ENCODE measurements at places on chromosomes 3 and 15. TPM values are rescaled to one million over a fixed set of nuclear protein-coding genes. Genes with fewer than 3 reads are reported as not detected.

GRCh38 chr15:70357453-70357852, 259.7 kb upstream of the TLE3 start:
- DNase-seq = no peak

GRCh38 chr3:159928071-159928491, 60.6 kb upstream of the IL12A start:
- DNase-seq = no peak

DNA sequence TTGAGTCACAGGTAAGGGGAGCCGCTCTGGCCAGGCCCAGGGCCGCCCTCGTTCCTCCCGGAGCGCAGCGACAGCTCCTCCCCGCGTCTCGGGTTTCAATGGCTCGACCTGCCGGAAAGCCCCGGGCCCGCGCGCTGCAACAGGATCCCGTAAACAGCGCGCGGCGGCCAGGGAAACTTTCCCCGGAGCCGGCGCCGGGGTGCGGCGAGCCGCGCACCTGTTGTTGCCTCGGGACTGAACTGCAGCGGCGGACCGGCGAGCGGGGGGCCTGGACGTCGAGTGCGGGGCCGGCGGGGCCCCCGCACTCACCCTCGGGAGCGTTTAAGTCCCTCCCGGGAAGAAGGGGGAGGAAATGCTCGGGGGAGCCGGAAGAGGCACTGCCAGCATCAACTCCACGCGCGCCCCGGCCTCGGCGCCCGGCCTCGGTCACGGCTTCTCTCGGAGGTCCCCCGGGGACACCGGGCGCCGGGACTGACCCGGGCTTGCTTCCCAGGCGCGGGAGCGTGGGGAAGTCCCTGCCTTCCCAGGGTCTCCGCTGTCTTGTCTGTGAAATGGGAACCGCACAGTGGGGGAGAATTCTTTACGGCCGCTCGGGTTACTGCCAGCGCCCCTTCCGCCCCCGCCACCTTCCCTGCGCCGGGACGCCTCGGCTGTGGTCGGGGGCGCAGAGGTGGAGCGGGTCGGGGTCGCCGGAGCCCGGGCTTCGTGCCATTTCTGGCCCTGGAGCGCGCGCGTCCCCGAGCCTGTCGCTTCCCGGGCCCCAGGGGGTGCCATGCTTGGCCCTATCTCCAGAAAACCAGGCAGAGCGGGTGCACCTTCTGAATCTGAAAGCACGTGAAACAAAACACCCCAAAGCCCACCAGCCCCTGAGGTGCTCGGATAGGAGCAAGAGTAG, 7.5 kb upstream of the PGPEP1L start:
- DNase-seq = peak; percentile 53

DNA sequence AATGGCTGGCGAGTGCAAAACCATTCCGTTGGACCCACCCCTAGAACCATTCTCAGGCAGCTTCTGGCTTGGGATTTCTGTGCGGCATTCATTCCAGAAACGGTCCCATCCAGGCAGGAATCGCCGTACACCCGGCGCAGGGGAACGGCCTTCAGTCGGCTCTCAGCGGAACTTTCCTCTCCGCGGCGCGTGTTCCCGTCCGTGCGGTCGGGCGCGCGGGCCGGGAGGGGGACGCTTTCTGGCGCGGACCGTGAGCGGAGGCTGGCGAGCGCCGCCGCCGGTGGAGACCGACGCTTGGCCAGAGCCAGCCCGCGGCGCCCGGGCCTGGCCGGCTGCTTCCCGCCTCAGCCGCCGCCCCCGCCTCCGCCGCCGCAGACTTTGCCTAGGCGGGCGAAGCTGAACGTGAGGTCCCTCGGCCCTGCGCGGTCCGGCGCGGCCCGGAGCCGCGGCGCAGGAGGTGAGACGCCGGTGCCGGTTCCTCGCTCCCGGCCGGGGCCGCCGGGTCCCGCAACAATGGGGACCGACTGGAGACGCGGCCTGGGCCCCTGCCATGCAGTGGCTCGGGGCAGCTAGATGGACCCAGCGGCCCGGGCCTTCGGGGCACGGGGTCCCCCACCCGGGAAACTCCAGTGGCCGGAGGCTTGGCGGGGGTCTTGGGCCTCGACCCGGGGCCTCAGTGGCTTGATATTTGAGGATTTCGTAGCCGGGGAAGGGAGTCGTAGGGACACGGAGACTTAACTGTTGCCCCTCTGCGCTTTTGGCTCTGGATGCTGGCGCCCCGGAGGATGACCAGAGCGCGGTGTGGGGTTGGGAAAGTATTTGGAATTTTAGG, at the start of gene RAD54L2:
Gene RAD54L2 (plus strand): TSS at position 261 of the 832 bp plus-strand sequence. CDS start 51,702 bp downstream, outside the sequence.
- DNase-seq = peak; percentile 71

DNA sequence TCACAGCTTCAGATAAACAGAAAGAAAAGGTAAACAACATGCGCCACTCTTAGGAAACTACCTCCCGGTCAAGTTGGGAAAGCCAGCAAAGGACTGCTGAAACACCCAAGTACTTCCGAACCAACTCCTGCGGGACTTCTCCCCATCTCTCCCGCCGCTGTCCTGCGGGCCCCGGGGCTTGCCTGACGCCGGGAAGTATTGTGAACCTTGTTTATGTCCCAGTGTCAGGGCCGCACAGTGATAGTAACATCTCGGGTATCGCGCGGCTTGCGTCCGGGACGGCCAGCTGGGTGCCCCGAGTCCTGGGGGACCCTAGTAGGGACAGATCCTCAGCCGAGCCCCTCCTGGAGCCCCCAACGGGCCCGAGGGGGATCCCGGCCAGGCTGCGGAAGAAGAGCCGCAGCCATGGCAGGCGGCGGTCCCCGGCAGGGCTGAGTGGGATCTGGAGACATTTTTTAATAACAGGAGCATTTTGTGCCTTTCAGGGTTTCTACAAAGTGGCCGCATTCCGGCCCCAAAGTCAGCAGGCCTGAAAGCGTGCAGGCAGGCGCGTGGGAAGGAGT, 756 bp downstream of the CLPX start:
- peak; percentile 36 for DNase-seq

- DNase-seq = no peak
Measured at GRCh38 chr3:122085673-122086072, 30.5 kb downstream of the CD86 start.

GRCh38 chr3:181534781-181535221, 176.9 kb upstream of the SOX2 start:
- DNase-seq = no peak

DNA sequence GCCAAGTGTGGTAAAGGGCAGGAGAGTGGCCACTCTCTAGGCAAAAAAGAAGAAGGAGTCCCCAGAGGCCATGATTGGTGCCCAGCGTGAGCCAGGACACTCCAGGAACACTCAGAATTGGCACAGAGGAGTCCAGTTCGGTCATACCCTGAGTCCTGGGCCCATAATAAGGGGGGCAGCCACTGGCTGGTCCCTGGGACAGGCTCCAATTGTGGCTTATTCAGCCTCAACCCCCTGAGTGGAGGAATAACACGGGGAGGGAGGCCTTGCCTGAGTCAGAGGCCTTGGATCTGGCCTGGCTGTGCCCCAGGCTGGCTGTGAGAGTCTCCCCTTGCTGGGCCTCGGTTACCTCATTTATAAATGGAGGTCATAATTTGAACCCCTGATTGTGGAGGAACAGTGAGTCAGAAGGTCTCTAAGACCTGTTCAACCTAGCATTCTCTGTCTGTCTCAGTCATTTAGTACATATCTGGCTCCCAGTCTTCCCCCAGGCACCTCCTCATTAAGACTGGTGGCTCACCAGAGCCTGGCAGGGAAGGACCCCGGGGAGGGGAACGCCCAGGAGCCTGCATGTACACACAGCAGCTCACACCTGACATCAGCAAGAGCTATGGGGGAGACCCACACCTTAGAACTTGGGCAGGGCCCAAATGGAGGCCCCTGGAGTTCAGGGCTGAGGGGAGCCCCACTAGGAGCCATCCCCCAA, 95.9 kb upstream of the ATP2B2 start:
- no peak for DNase-seq

DNA sequence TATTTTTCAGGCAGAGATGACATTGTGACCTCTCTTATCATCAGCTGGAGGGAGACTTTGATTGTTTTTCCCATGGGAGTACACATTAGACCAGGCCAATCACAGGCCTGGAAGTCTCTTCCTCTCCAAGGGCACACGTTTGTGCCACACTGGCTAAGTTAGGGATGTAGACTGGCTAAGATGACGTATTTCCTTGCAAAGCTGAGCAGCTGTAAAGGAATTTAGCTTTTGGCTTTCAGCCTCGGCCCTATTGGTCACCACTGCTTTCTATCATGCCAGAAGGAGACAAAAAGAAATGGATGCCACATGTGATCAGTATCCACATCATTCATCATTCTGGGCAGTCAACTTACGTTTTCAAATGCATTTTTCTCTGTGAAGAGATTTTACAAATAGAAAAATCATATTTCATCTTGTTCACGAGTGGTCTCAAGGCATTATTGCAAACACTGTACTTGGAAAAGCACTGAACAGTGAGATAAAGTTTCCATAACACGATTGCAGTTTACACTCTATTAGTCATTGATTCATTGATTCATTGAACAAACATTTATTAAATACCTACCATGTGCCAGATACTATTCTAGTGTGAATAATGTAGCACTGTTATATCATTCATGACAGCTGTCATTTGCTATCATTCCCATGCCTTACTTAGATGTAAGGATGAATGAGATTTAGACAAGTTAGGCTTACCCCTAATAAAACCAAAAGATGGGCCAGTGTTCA, 27.0 kb upstream of the RNF7 start:
- no peak for DNase-seq

DNA sequence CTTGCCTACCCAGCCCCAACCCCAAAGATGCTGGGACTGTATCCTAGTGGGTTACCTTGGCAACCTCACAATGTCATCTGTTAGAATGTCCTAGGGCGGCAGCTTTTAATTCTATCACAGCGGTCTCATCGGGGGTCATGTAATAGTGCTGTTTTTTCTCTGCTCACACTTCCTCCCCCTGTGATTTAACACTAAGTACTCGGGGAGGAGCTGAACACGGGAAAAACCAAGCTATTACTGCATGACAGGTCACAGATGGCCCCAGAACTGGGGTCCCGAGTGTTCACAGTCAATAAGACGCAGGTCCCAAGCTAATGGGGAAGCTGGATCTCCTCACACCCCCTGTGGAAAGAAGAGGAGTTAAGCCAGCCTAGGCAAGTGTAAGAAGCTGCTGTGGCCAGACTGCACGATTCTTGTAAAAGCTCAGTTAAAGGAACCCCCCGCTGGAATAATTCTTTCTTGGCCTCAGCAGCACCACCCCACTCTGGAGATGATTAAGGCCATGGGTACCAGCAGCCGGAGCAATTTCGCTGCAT, 2.5 kb upstream of the RFTN1 start:
- DNase-seq = no peak

The PTX3 gene
- total RNA-seq = 16.1 TPM

The TP63 gene
- total RNA-seq = not detected

The SLC24A5 gene
- not detected for total RNA-seq

The PPP1R14D gene
- total RNA-seq = not detected

The MAPKBP1 gene
- total RNA-seq = 9.0 TPM

The FGD5 gene
- 0.17 TPM for total RNA-seq

The ANKDD1A gene
- total RNA-seq = 1.7 TPM
